ENCODE measurements at places on chromosomes 2 and 18. TPM values are rescaled to one million over a fixed set of nuclear protein-coding genes. Genes with fewer than 3 reads are reported as not detected.
A peak's percentile ranks its signal among the peaks of the same experiment; 100 is the strongest.

- no peak for DNase-seq
- H3K4me1 ChIP-seq: peaks cover 16% of the 10 kb centered on the region
- no peak overlapping the region for H3K27ac ChIP-seq
- peaks cover 3% of the 10 kb centered on the region for H3K27me3 ChIP-seq
- no peaks in the 10 kb centered on the region for H3K36me3 ChIP-seq
- H3K4me3 ChIP-seq: no peak overlapping the region
Measured at GRCh38 chr2:9644603-9645002, 13.8 kb upstream of the YWHAQ start.

The FSHR gene
- total RNA-seq: not detected

DNA sequence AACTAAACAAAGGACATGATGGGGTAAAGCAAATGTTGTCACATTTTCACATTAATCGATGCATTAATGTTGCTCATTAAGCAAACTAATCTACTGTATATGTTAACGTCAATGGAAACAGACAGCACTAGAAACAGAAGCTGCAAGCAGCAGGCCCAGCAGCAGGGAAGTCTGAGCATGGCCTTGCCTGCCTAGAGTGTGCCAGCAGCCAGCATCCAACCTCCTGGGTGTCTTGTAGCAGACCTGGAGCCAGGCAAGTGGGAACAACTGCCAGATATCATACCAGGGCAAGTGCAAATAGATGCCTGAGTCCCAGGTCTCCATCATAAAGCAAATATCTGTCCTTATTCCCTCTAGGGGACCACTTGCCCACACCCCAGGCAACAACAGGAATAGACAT, 319.0 kb downstream of the LRRTM1 start:
- no peaks in the 10 kb centered on the region for H3K36me3 ChIP-seq
- no peak overlapping the region for H3K27ac ChIP-seq
- peaks cover 3% of the 10 kb centered on the region for H3K27me3 ChIP-seq
- H3K4me1 ChIP-seq: peaks cover 7% of the 10 kb centered on the region

- no peak overlapping the region for H3K4me3 ChIP-seq
- H3K36me3 ChIP-seq: 0 out of 2 replicates have a peak, but pooled peaks cover 3% of the 10 kb centered on the region
- DNase-seq: no peak
- peaks cover 39% of the 10 kb centered on the region for H3K4me1 ChIP-seq
- H3K27ac ChIP-seq: no peak overlapping the region
- peaks cover 20% of the 10 kb centered on the region for H3K27me3 ChIP-seq
Measured at GRCh38 chr2:42795841-42796301, 3.5 kb upstream of the HAAO start.

GRCh38 chr2:108182489-108182888, 57.3 kb upstream of the SULT1C3 start:
- no peak overlapping the region for H3K4me3 ChIP-seq
- peak; percentile 76 for DNase-seq
- no peak overlapping the region for H3K27ac ChIP-seq
- no peaks in the 10 kb centered on the region for H3K36me3 ChIP-seq

All from WTC11 (cell line).